ENCODE measurements at places on chromosomes 7 and 10. TPM values are rescaled to one million over a fixed set of nuclear protein-coding genes. Genes with fewer than 3 reads are reported as not detected.

GRCh38 chr7:22867003-22867402, 44.4 kb upstream of the TOMM7 start:
- no peaks in the 10 kb centered on the region for H3K27me3 ChIP-seq
- no peaks in the 10 kb centered on the region for H3K36me3 ChIP-seq

- no peaks in the 10 kb centered on the region for H3K27me3 ChIP-seq
- no peak for DNase-seq
- no peaks in the 10 kb centered on the region for H3K4me1 ChIP-seq
- no peak overlapping the region for H3K4me3 ChIP-seq
These were observed 423.8 kb upstream of the NRP1 start for GRCh38 chr10:33758299-33758698.

DNA sequence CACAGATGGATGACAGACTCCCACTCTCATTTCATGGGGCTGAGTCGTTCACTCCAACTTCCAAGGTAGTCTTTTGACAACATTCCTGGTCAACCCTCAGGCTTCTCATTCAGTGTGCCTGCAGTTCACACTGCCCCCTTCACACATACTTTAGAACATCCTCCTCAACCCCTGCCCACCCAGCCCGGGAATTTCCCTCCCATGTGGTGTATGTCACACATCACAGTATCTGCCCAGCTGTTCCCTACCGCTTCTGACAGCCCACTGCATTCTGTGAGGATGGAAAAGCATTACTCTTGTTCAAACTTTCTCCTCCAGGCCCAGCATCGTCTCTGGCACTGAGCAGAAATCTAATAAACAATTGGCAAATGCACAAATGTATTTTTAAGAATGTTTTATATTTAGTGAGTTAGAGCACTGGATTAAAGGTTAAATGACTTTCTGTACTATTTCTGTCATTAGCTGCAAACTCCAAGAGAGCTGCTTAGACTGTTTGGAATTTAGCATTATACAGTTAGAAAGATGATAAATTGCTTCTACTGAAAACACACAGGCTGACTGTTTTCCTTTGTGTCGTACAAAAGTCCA, 110.4 kb downstream of the SFMBT2 start:
- H3K4me3 ChIP-seq = no peak overlapping the region
- H3K27ac ChIP-seq = no peak overlapping the region
- peaks cover 13% of the 10 kb centered on the region for H3K4me1 ChIP-seq
- H3K36me3 ChIP-seq = no peaks in the 10 kb centered on the region
- no peak for DNase-seq

AHR gene
- 7.4 TPM for polyA plus RNA-seq

DNA sequence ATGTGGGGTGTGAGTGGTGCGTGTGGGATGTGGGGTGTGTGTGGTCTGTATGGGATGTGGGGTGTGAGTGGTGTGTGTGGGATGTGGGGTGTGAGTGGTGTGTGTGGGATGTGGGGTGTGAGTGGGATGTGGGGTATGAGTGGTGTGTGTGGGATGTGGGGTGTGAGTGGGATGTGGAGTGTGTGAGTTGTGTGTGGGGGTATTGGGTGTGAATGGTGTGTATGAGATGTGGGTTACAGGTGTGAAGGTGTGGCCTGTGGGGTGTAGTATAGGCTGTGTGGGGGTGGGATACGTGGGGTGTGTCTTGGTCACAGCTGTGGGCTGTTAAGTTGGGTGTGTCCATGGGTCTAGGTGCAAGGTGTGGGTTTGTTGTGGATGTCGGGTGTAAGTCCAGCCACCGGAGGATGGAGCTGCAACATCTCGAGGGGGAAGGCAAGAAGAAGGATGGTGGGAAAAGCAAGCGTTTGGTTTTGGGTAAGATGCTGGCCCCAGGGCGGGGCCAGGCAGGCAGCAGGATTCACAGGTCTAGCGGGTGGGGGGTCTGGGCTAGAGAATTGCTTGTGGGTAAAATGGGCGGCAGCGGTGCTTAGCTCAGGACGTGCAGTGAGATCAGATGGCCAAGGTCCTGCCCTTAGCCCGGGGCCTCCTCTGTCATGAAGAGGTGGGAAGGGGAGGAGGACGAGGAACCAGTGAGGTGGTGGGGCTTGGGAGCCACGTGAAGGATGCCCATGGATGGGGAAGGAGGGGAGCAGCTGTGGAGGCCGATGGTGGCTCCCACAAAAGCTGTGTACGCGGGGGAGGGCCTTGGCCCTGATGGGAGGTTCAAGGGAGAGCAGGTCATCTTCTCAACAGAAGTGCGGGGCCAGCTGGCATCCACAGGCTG, 60.1 kb downstream of the CFAP46 start:
- no peak overlapping the region for H3K4me3 ChIP-seq
- H3K27me3 ChIP-seq = no peaks in the 10 kb centered on the region
- no peaks in the 10 kb centered on the region for H3K4me1 ChIP-seq
- H3K27ac ChIP-seq = no peak overlapping the region

- H3K4me3 ChIP-seq = no peak overlapping the region
- DNase-seq = no peak
- H3K27ac ChIP-seq = no peak overlapping the region
- no peaks in the 10 kb centered on the region for H3K27me3 ChIP-seq
- no peaks in the 10 kb centered on the region for H3K4me1 ChIP-seq
- H3K36me3 ChIP-seq = no peaks in the 10 kb centered on the region
These were observed 373.6 kb upstream of the GHITM start for GRCh38 chr10:83765731-83766130.

DNA sequence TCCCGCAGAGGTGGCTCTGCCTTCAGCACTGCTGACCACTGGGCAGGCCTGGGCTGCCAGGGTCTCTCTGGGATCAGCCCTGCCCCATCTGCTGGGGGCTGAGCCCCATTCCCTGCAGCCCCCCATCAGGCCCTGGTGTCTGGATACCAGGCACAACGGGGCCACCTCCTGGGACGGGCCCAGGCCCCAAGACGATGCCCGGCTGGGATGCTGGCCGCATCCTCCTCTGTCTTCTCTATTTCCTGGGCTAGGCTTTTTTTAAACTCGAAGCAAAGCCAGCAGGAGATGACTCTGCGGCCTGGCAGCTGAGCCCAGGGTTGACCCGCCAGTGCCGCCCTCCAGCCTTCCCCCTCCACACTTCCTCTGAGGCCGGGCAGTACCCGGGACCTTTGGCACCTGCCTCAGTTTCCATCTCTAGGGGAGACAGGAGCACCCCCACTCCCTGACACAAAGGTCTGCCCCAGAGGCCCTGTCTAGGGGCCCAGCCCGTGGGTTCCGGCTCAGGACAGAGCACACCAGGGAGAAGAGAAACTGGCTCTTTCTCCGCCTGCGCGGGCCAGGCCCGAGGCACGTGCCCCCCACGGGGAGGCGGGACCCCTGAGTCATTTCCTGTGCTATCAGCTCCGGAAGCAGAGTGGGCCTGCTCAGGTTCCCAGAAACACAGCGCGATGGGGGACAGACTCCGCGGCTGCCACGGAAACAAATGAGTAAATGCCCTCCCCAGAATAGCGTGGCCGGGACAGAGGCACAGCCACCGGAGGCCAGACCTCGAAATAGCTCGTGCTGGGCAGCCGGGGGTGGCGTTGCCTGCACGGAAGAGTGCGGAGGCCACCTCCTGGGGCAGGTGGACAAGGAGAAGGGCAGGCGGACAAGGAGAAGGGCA, 84.6 kb upstream of the PDGFA start:
- peak; percentile 89 for DNase-seq
- peaks cover 48% of the 10 kb centered on the region for H3K4me1 ChIP-seq
- H3K27ac ChIP-seq = peak overlapping the region; percentile 86

GRCh38 chr7:117971556-117972244, 98.5 kb upstream of the CTTNBP2 start:
- no peak for DNase-seq
- no peak overlapping the region for H3K27ac ChIP-seq
- H3K4me3 ChIP-seq = no peak overlapping the region
- H3K27me3 ChIP-seq = no peaks in the 10 kb centered on the region

BMPER gene
- not detected for polyA plus RNA-seq

GRCh38 chr10:101940916-101941315, 97.3 kb upstream of the KCNIP2 start:
- DNase-seq = no peak
- H3K4me3 ChIP-seq = no peak overlapping the region
- H3K36me3 ChIP-seq = no peaks in the 10 kb centered on the region
- H3K27me3 ChIP-seq = no peaks in the 10 kb centered on the region
- no peaks in the 10 kb centered on the region for H3K4me1 ChIP-seq

GRCh38 chr10:70551971-70552422, 50.5 kb downstream of the PRF1 start:
- H3K4me1 ChIP-seq = no peaks in the 10 kb centered on the region
- H3K27ac ChIP-seq = no peak overlapping the region
- no peak for DNase-seq

GRCh38 chr7:148527717-148528168, 62.8 kb upstream of the C7orf33 start:
- no peaks in the 10 kb centered on the region for H3K36me3 ChIP-seq
- H3K4me1 ChIP-seq = no peaks in the 10 kb centered on the region

ACTA2 gene
- 2.2 TPM for polyA plus RNA-seq

DNA sequence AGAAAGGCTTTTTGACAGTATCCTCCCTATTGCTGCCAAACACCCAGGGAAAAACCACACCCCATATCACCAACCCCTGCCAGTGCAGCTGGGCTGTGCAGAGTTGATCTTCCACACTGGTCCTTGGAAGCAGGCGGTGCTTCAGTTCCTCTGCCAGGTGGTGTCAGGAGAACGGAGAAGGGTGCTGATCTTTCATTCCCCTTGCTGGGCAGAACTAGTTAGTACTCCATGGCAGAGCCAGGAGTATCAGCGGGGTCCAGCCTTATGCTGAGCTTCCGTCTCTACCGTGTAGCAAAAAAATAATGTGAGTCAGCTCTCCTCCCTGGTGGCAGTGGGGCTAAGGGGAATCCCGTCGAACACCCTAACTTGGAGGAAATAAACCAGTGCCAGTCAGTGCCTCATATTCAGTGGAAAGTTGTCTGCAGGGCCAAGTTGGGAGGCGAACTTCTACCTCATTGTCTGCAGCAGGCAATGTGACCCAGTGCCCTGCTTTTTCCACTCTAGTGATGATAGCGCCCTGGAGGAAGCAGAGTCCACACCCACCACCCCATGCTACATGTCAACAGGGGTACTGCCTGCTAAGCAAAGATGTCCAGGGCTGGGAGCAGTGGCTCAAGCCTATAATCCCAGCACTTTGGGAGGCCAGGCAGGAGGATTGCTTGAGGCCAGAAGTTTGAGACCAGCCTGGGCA, 175.4 kb downstream of the AUTS2 start:
- no peaks in the 10 kb centered on the region for H3K27me3 ChIP-seq
- DNase-seq = no peak
- H3K36me3 ChIP-seq = no peaks in the 10 kb centered on the region
- H3K4me1 ChIP-seq = no peaks in the 10 kb centered on the region

DNA sequence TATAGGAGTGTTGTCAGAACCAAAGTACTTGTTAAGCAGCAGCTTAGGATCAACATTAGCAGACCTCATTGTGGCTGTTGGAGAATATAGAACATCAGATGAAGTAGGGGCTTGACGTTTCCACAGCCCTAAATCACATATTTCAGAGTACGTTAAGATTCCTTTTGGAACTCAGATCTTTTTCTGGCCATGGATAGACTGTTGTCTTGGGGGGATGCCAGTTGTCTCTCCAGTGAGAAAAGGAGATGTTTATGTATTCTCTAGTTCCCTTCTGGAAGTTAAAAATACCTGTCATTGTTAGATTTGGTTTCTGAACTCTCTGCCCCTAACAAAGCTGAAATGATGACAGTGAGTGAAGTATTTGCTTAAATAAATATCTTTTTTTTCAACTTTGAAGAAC, 191.3 kb downstream of the AUTS2 start:
- no peak overlapping the region for H3K4me3 ChIP-seq
- no peaks in the 10 kb centered on the region for H3K27me3 ChIP-seq
- no peaks in the 10 kb centered on the region for H3K36me3 ChIP-seq
- H3K4me1 ChIP-seq = no peaks in the 10 kb centered on the region
- no peak for DNase-seq
- no peak overlapping the region for H3K27ac ChIP-seq

GRCh38 chr7:50431316-50431715, 18.8 kb downstream of the FIGNL1 start:
- no peaks in the 10 kb centered on the region for H3K36me3 ChIP-seq
- no peak for DNase-seq
- H3K4me1 ChIP-seq = no peaks in the 10 kb centered on the region
- no peak overlapping the region for H3K27ac ChIP-seq

CDH23 gene
- polyA plus RNA-seq = 4.1 TPM

DNA sequence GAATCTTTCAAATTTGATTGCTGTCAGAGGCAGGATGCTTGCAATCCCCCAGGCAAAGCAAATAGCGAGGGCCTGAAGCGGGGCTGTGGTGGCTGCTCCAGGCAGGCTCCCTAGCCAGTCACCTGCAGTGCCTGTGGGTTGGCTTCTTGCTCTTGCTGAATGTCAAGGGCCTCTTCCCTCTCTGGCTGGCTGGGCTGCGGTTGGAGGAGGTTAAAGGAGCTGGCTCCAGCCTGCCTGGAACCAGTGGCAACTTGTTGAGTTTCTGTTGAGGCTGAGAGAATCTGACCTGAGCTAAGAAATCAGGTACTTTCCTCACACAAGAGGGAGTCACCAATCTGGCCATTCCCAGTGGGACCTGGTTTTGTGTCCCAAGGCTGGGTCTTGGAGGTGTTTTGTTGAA, 134.7 kb downstream of the TMEM178B start:
- H3K27ac ChIP-seq = no peak overlapping the region
- no peaks in the 10 kb centered on the region for H3K36me3 ChIP-seq
- H3K4me3 ChIP-seq = no peak overlapping the region
- no peaks in the 10 kb centered on the region for H3K4me1 ChIP-seq

VWDE gene
- 0.76 TPM for polyA plus RNA-seq

DNA sequence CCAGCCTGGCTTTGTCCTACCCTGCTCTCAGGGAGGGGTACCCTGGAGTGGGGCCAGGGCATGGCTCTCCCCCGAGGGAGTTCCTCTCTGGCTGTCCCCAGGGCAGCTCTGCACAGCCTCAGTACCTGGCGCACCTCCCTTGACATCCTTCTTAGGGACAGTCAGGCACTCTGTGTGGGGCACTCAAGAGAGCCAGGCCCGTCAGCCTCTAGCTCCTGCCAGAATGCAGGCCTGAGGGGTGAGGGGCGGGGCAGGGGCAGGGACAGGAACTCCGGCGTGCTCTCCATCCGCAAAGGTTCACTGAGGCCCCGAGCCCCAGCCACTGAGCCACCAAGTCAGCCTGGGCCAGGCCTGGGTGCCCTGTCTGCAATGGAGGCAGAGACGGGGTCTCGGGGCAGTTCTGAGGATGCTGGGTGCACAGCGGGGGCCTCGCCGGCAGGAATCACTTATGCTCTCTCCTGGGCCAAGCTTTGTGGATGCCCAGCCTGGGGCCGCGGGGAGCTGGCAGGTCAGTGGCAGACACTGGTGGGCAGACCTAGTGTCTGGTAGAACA, 10.1 kb downstream of the LIMK1 start:
- DNase-seq = no peak
- no peaks in the 10 kb centered on the region for H3K27me3 ChIP-seq
- H3K27ac ChIP-seq = peak overlapping the region; percentile 57
- peak overlapping the region; percentile 77 for H3K4me3 ChIP-seq
